Activated CD8-positive, alpha-beta T cell treated with anti-CD3 and anti-CD28 coated beads, Interleukin-2, amount 10 ng/mL, durations not matched to agents 7 days and 5 days (primary cell): ENCODE measurements at places on chromosomes 6 and 20. TPM values are rescaled to one million over a fixed set of nuclear protein-coding genes. Genes with fewer than 3 reads are reported as not detected.
A peak's percentile ranks its signal among the peaks of the same experiment; 100 is the strongest.

GRCh38 chr6:117706504-117706903 is 31.2 kb downstream of the NUS1 start:
- peaks cover 20% of the 10 kb centered on the region for H3K36me3 ChIP-seq
- no peak overlapping the region for H3K4me3 ChIP-seq
- no peak overlapping the region for H3K27ac ChIP-seq
- no peak for DNase-seq
- no peaks in the 10 kb centered on the region for H3K4me1 ChIP-seq

The SLC22A2 gene
- total RNA-seq: not detected

GRCh38 chr20:57179265-57179664 is 87.2 kb downstream of the BMP7 start:
- no peaks in the 10 kb centered on the region for H3K36me3 ChIP-seq
- H3K27ac ChIP-seq: no peak overlapping the region
- H3K27me3 ChIP-seq: peaks cover 2% of the 10 kb centered on the region

The PKIB gene
- total RNA-seq: 0.76 TPM

GRCh38 chr20:60999250-60999649 is 252.8 kb upstream of the CDH4 start:
- DNase-seq: no peak
- H3K27me3 ChIP-seq: no peaks in the 10 kb centered on the region
- no peak overlapping the region for H3K27ac ChIP-seq
- H3K4me3 ChIP-seq: no peak overlapping the region
- H3K36me3 ChIP-seq: no peaks in the 10 kb centered on the region

DNA sequence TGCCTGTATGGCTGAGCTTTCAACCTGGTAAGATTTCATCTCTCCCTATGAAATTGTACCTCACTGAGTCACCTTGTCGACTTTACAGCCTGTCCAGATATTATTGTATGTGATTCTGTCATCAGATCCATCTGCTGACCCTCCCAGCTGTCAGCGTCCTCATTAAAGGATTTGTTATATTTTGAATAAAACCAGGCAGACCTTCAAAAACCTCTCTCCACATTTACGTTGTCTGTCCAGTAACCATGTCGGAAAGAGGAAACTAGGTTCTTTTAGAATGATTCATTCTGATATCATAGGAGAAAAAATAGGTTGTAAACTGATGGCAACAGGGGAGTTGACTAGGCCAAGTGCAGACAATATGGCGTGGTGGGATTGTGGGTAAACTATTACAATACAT is 38.5 kb downstream of the TSPYL4 start:
- no peak for DNase-seq
- H3K36me3 ChIP-seq: no peaks in the 10 kb centered on the region
- H3K27ac ChIP-seq: no peak overlapping the region
- no peaks in the 10 kb centered on the region for H3K4me1 ChIP-seq

The PRRT1 gene
- 0.45 TPM for total RNA-seq

- no peak overlapping the region for H3K4me3 ChIP-seq
- H3K27ac ChIP-seq: no peak overlapping the region
- no peaks in the 10 kb centered on the region for H3K4me1 ChIP-seq
- H3K27me3 ChIP-seq: no peaks in the 10 kb centered on the region
- no peak for DNase-seq
These were observed 369.2 kb upstream of the JAG1 start for GRCh38 chr20:11043001-11043400.

The SEC63 gene
- total RNA-seq: 72.6 TPM

The C6orf132 gene
- total RNA-seq: 0.03 TPM

The C20orf204 gene
- 7.6 TPM for total RNA-seq

GRCh38 chr6:1317302-1317815 is 5.5 kb downstream of the FOXQ1 start:
- no peak overlapping the region for H3K27ac ChIP-seq
- H3K36me3 ChIP-seq: peaks cover 2% of the 10 kb centered on the region

The WFDC10B gene
- not detected for total RNA-seq

The KCNK15 gene
- not detected for total RNA-seq

GRCh38 chr6:113654396-113654795 is 202.7 kb upstream of the MARCKS start:
- no peak for DNase-seq
- H3K36me3 ChIP-seq: no peaks in the 10 kb centered on the region
- no peaks in the 10 kb centered on the region for H3K4me1 ChIP-seq
- peaks cover under 1% of the 10 kb centered on the region for H3K27me3 ChIP-seq
- H3K27ac ChIP-seq: no peak overlapping the region
- no peak overlapping the region for H3K4me3 ChIP-seq

DNA sequence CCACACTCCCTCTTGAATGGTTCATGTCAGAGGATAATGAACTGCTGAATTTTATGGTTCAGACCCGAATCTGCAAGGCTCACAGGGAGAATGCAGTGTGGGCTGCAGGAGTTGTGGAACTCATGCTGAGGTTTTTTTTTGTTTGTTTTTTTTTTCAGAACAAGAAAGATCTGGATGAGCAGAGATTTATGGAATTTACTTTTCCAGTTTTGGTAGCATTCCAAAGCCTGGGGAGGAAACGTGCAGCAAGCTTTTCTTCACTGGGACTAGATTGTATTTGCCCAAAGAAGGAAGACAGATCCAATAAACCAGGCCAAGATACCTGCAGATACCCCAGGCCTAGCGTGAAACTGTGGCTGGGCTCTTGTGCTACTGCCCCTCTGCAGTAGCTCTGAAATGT is 223.9 kb upstream of the TAB2 start:
- peak overlapping the region; percentile 54 for H3K4me3 ChIP-seq
- no peak for DNase-seq
- peaks cover 78% of the 10 kb centered on the region for H3K4me1 ChIP-seq
- H3K27ac ChIP-seq: peak overlapping the region; percentile 89

The CST2 gene
- not detected for total RNA-seq

- H3K36me3 ChIP-seq: peaks cover 16% of the 10 kb centered on the region
- H3K27ac ChIP-seq: peak overlapping the region; percentile 35
- no peak for DNase-seq
- no peaks in the 10 kb centered on the region for H3K27me3 ChIP-seq
- H3K4me1 ChIP-seq: peaks cover 43% of the 10 kb centered on the region
These were observed 544 bp upstream of the NRM start for GRCh38 chr6:30691208-30691847.
